ENCODE measurements at places on chromosomes 4 and X.

- DNase-seq, result no peak
Measured at GRCh38 chr4:986428-986878, 391 bp upstream of the IDUA start.

- DNase-seq, result no peak
Measured at GRCh38 chr4:23015821-23016220, 323.1 kb downstream of the GBA3 start.

GRCh38 chr4:13263967-13264525 is 220.1 kb downstream of the RAB28 start:
- no peak for DNase-seq

DNA sequence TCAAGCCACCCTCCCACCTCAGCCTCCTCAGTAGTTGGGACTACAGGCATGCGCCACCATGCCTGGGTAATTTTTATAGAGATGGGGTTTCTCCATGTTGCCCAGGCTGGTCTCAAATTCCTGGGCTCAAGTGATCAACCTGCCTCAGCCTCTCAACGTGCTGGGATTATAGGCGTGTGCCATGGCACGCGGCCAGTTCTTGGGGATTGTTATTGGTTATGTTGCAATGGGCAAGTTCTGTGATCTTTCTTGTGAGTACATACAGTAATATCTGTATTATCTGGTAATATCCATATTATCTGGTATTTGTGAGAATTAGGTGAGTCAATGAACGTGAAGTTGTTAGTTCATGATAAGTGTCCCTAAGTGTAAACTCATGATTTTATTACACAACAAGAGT is 90.3 kb upstream of the TBL1X start:
- no peak for DNase-seq

DNA sequence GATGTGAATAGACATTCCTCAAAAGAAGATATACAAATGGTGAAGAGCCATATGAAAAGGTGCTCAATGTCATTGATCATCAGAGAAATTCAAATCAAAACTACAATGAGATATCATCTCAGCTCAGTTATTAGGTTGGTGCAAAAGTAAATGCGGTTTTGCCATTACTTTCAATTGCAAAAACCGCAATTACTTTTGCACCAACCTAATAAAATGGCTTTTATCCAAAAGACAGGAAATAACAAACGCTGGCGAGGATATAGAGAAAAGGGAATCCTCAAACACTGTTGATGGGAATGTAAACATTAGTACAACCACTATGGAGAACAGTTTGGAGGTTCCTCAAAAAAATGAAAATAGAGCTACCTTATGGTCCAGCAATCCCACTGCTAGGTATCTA is 5.1 kb downstream of the CLIC2 start:
- DNase-seq, result no peak

- no peak for DNase-seq
Measured at GRCh38 chr4:136495851-136496250, 1036.4 kb downstream of the PCDH18 start.

GRCh38 chr4:14138106-14138505 is 510.6 kb upstream of the BOD1L1 start:
- no peak for DNase-seq

GRCh38 chr4:118879409-118879808 is 9.2 kb upstream of the SYNPO2 start:
- no peak for DNase-seq

- no peak for DNase-seq
Measured at GRCh38 chr4:7323461-7323871, 111.3 kb downstream of the PSAPL1 start.

- DNase-seq, result peak; percentile 56
Measured at GRCh38 chr4:5824635-5825034, 68.3 kb downstream of the CRMP1 start.

DNA sequence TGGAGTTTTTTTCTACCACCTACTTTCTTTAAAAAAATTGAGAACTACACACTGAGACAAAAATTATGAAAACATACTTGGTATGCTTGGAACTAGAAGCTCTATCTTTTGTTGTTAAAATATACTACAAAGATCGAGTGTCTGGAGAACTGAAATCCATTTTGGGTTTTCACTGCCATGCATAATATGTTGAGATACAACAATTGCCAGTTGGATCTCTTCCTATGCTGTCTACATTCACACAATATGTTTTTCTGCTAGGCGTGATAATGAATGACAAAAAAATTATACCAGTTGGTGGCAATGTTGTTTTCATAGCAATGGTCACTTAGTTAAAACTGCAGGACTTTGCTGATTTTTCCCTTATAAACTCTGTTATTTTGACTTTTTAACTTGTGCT is 605.4 kb upstream of the LCORL start:
- no peak for DNase-seq

DNA sequence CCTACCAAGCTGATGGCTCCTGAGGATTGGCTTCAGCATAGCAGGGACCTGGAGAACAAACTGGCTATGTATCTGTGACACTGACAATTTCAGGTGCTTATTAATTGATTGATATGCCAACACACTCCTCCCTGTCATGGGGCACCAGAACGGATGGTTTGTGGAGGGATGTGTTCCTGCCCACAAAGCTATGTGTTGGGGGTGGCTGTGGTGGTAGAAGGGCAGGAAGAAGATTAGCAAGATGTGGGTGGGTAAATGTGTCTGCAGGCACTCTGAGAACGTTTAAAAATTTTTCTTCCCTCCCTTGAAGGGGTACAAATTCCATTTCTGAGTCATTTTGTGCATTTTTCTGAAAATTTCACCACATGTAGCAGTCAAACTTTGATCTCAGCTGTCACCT is 55.0 kb upstream of the SCML1 start:
- no peak for DNase-seq

DNA sequence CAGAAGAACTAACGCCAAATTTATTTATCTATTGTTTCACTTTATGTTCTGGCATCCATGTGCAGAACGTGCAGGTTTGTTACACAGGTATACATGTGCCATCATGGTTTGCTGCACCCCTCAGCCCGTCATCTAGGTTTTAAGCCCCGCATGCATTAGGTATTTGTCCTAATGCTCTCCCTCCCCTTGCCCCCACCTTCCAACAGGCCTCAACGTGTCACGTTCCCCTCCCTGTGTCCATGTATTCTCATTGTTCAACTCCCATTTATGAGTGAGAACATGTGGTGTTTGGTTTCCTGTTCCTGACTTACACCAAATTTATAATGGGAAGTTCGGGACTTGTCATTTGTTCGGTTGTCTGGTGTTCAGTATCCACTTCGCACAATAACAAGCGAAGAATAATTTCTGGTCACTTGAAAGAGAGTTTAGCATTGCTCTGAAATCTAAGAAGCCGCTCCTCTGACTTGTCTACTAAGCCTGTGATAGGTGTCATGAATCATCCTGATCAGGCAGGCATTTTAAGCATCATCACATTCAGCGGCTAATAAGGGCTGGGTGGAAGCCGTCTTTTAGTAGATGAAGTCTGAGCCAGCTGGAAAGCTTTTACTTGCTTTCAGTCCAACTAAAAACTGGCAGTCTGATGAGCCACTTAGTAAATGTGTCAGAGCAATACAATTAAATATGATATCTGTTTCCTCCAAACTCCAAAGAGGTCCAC is 1065.7 kb upstream of the PABPC4L start:
- no peak for DNase-seq

DNA sequence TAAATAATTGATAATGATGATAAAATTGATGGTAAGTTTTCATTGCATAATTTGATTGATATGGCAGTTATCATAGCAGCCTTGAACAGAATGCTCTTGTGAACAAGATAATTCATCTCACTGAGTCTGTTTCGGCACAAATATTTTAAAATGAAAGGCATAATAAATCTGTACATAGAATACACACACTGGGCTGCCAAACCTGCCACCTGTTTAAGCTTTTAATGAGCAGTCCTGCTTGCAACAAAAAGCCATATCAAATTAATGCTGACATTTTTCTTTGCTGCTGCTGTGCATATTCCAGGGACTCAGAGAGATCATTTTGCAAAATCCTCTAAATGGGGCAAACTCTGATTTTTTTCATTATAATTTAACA is 201.1 kb downstream of the ARHGAP24 start:
- DNase-seq, result no peak

DNA sequence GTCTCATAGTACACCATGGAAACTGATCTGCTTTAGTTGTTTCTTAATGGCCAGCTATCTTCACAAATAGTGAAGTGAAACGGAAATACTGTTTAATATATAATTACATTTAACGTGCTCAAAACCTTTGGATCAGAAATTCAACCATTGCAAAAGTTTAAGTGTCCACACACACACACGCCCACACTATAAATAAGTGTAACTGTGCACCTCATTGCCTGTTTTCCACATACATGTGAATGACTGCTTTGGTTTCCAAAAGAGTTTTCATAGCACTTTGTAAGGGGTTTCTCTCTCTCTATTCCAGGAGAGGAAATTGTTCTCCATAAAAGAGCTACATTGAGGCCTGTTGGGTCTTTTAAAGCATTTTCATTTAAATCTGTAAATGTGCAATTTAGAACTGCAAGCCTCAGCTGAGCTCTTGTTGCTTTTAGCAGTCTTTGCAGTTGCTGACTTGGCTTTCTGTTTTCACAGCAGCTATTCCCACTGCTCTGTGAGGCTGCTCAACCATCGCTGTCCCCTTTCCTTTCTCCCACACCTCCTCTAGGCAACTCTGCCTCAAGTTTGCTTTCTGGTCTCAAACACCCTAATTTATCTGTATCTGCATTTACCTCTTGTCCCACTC is 94.5 kb downstream of the RAPGEF2 start:
- DNase-seq, result no peak

DNA sequence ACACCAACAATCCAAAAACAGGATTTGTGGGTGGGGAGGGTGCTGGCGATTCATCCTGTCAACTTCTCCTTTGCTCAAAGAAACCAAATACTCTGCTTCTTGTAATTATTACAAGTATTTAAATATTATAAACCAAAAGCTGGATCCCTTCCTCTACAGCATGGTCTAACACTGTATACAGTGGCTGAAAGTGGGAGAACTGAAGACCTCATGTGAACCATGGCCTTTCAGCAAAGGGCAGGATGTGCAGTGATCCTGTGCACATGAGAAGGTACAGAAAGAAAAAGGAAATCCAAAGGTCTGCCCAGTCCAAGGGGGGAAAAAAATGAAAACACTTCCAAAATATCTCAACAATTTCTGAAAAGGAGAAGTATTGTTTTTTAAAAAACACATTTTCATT is 5.3 kb upstream of the CXorf38 start:
- DNase-seq, result no peak

DNA sequence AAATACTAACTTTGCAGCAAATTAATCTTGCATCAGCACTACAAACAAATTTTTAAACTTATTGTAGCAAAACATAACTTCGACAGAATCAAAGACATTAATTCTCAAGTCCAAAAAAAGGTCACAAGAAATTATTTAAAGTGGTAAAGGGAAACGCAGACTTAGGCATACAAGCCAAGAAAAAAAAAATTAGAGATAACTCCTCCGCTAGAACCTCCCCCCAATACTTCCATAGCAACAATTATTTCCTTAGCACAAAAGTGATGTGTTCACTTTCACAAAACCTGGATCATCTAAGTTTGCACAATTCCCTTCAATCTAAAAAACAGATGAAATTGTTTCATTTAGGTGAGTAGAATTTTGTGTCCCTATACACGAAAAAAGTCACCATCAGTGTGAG is 1.1 kb downstream of the LRBA start:
- no peak for DNase-seq

DNA sequence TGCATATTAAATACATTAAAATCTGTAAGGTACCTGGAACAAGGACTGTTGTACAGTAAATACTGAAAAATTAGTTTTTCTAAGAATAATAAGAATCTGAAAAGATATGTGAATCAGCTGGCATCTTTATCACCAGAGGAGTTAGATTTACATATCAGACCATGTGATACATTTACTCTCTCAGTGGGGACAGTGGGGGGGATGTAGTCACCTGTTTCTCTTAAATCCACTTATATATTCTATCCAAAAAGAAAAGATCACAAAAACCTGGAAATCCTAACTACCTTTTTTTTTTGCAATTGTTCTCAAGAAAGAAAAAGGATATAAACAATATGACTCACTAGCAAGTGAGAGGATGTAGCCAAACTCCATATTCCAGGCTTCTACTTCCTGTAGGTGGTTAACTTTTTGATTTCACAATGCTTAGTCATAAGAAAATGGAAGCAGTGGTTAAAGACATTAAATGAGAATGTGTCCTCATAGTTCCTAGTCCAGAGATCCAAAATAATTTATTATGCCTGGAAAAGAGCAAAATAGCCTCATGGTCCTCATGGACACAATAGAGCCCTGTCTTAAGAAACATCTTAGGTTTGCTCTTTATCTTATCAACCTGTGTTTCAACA is 22.5 kb upstream of the MYOZ2 start:
- DNase-seq, result no peak

GRCh38 chr4:90943311-90943710 is 816.1 kb downstream of the CCSER1 start:
- no peak for DNase-seq

- no peak for DNase-seq
Measured at GRCh38 chr4:24278693-24279092, 305.7 kb downstream of the DHX15 start.

- no peak for DNase-seq
Measured at GRCh38 chr4:139458999-139459398, 5.1 kb downstream of the RAB33B start.

- no peak for DNase-seq
Measured at GRCh38 chr4:7757501-7758471, 181.9 kb downstream of the AFAP1 start.

DNA sequence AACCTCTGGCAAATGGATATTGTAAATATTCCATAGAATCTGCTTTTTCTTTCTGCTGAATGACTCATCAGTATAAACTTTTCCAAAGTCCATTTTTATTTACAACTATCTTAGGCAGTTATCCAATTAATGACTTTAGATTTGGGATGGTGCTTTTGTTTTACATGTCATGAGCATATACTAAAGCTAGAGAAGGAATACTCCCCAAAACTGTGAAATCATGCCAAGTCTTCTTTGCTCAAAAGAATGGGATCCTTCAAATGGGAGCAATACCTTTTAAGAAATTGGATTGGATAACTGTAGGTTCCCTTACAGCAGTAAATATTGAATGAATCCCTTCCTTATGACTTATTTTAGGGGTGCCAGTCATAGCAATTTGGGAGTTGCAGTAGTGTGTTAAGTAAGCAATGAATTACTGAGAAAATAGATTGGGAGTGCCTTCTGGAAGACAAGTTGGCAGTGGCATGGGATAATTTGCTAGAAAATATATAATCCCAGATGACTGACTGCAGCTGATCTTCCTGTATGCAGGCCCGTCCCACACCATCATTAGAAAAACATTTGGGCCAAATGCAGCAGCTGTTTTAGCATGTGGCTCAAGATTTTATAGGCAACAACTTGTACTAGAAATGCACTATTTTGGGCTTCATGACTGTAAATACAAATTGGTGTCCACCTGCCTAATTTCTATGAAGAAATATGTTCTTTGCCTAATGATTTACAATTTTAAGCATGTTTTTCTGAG is 2.8 kb downstream of the TMPRSS11D start:
- no peak for DNase-seq

- DNase-seq, result no peak
Measured at GRCh38 chrX:2539586-2539985, 38.8 kb upstream of the DHRSX start.

GRCh38 chr4:175127314-175127713 is 209.2 kb downstream of the ADAM29 start:
- DNase-seq, result no peak
